ENCODE measurements at places on chromosomes 1 and 21.

- DNase-seq = no peak
These were observed 297.0 kb downstream of the GPATCH2 start for GRCh38 chr1:217333939-217334338.

DNA sequence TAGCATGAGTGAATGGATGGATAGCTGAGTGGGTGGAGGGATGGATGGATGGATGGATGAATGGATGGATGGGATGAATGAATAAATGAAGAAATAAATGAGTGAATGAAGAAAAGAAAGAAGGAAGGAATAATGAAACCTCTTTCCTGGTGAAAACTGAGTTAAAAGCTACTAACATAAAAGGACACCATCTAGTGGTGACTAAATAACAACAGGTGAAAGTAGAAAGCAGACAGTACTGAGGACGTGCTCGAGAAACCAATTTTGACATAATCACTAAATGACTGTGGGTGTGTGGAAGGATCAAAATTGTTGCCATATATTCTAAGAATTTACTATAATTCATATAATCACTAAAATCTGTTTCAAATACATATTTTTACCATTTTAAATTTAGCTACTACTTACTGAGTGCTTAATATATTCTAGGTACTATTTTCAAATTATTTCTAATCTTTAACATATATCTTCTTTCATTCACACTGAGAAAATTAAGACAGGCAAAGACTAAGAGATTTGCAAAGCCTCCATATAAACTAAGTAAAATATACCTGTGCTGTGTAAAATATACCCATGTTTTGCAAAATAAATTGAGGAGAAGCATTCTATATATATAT, 522.9 kb downstream of the LRRIQ3 start:
- DNase-seq = no peak

- no peak for DNase-seq
These were observed 805.1 kb upstream of the ADAMTS5 start for GRCh38 chr21:27771938-27772483.

GRCh38 chr21:26595971-26596370, 22.9 kb upstream of the CYYR1 start:
- no peak for DNase-seq

GRCh38 chr21:39441502-39442475, 3.8 kb downstream of the LCA5L start:
- peak; percentile 59 for DNase-seq

DNA sequence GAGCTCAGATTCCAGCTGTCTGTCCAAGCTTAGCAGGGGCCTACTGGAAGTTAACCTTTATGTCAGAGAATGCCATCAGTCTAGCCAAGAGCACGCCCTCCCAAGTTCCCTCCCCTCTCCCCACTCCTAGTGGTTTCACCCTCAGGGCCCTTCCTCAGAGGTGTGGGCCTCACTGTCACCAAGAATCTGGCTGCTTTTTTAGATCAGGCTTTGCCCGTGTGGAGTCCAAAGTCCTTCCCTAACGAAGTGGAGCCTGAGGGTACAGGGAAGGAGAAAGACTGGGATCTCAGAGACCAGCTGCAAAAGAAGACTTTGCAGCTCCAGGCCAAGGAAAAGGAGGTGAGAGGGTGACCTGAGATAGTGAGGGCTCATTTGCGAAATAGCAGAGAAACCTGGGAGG, 4.1 kb downstream of the C1orf74 start:
- DNase-seq = no peak

DNA sequence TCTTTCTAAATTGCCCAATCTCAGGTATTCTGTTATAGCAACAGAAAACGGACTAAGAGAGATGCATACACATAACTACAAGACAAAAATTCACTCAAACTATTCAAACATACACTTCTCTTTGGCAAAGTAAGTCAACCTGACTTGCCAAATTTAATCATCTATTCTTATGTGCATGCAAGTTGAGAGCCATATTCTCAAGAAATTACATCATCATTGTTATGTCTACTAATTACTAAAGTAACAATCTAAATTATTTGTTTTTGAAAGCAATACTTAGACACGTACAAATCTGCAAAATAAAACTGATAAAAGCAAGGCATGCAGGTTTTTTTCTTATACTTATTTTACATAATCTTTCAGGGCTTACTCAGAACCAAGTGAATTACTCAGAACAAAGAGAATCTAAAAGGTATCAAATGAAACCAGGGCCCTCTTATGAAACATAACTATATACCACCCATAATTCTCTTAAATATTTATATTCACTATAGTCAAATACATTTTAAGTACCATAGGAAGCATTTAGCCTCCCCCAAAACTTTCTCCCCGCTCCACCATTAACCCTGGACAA, 62.3 kb downstream of the HLCS start:
- no peak for DNase-seq

DNA sequence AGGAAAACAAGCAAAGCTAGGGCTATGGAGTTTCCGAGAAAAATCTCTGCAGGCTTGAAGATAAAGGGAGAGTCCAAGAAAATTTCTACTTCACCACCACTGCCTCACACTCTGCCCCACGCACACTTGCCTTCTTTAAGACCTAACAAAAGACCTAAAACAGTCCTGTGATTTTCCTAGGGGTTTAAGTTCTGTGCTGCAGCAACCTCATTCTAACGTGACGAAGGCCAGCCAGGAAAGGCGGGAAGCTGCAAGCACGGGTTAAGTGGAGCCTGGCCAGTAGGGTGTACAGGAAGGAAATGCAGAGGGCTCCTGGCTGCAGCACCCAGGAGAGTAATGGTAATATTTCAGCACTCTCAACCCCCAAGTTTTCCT, 1.5 kb downstream of the SPATA6 start:
- no peak for DNase-seq
